Myocyte (in vitro differentiated cells): ENCODE measurements at places on chromosomes 3 and 15.

GRCh38 chr3:15428539-15428938, 1.1 kb downstream of the EAF1 start:
- DNase-seq = peak; percentile 59

- no peak for DNase-seq
Observed at GRCh38 chr3:10289077-10289476, 3.7 kb downstream of the GHRL start.

- DNase-seq = no peak
Observed at GRCh38 chr3:127606981-127607595, 8.9 kb downstream of the MCM2 start.

- no peak for DNase-seq
Observed at GRCh38 chr15:69662645-69663000, 210.0 kb downstream of the RPLP1 start.

DNA sequence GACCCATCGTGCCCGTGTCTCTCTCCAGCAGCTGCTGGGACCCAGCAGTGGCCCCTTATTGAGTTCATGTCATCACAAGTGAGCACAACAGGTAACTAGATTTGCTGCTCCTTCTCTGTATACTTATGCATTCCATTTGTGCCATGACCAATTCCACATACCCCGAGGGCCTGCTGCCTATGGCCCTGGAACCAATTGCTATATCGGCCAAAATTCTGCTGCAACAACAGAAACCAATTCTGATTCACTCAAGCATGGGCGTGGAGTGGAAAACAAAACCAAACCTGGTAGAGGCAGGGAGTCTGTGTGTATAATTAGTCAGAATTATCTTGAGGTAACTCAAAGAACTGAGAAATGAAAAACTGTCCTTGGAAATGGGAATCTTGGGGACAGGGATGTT, 516.6 kb downstream of the EPHB1 start:
- DNase-seq = no peak

GRCh38 chr3:70857916-70858315, 545.5 kb upstream of the MDFIC2 start:
- DNase-seq = no peak

DNA sequence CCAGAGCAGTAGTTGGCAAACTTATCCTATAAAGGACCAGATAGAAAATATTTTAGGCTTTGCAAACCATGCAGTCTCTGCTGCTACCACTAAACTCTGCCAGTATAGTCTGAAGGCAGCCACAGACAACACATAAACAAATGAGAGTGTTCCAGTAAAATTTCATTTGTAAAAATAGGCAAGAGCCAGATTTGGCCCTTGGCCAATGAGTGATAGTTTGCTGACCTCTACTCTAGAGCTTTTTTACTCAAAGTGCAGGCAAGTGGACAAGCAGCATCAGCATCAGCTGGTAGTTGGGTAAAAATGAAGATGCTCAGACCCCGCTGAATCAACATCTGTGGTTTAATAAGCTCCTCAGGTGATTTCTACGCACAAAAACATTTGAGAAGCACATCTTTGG, 269.8 kb downstream of the NTRK3 start:
- no peak for DNase-seq

- DNase-seq = peak; percentile 67
Observed at GRCh38 chr3:33372218-33373081, 67.8 kb downstream of the UBP1 start.

DNA sequence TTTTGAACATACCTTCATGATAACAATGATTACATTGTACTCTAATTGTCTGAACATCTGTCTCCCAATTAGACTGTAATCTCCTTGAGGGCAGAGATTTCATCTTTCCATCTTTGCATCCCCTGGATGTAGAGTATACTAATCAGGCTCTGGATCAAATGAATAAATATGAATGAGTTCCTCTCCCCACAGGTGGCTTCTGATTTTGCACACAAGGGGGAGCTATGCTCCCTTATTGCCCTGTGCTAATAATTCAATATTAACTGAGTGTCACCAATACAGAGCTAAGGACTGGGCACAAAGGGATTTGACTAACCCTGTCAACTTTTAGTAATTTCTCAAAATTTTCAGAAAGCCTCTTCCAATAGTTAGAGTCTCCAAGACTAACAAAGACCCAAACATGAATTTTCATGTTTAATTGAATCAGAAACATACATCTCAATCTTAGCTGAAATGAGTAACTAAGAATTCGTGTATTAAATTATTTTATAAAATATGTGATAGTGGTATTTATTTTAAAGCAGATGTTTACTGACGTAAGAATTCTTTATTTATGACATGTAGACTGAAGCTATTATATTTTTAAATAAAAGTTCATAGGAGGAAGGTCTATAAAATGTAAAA, 3.0 kb downstream of the DUOXA1 start:
- DNase-seq = peak; percentile 45

DNA sequence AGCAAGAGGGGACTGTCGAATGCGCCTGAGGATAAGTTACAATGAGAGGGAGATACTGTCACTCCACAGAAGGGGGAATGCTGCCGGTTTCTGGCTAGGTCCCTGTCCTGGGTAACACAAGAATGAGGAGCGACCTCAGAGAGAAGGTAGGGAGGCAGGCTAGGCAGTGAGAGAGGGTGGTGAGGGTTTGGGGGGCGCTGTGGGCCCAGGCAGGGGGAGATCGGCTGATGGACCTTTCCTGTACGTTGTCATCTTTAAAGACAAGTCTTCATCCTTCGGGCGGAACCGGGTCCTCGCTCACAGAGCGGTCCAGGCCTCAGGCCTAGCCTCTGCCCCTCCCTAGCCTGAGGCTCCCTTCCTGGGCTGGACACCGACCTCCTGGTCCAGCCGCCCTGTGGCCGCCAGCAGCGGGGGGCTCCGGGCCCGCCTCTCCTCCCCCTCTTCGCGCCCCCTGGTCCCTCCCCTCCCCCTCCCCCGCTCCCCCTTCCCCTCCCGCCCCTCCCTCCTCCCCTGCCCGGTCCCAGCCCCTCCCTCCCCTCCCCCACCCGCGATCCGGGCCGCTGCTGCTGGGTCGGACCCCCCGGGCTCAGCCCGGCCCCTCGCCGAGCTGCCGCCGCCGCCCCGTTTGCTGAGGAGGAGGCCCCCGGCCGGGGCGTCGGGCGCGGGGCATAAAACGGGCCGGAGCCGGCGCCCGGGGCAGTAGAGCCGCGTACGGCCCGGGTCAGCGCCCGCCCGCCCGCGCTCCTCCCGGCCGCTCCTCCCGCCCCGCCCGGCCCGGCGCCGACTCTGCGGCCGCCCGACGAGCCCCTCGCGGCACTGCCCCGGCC, at the start of gene CHRD:
TSS of gene CHRD (plus strand) at position 697 of the 827 bp plus-strand sequence. CDS start 265 bp downstream, outside the sequence.
- no peak for DNase-seq

GRCh38 chr3:10219737-10220136, 28.5 kb upstream of the TATDN2 start:
- DNase-seq = no peak

GRCh38 chr3:20185331-20185678, 701 bp downstream of the SGO1 start:
- DNase-seq = peak; percentile 17

DNA sequence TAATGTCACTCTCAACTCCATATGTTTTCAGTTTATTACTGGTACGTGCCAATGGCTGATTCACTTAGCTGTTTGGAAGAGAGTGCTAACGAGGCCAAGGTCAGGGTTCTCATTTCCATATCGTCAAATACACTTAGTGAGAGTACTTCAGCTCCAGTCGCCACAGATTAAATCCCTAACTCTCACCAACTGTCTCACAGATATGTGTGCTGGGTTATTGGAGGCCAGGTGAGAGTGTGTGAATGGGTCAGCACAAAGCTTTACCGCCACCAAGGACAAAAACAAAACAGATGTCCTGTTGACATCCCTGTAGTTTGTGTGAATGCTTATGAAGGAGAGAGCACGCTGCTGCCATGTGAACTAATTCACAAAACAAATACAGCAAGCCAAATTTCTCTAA, 133.5 kb upstream of the TBL1XR1 start:
- DNase-seq = no peak

DNA sequence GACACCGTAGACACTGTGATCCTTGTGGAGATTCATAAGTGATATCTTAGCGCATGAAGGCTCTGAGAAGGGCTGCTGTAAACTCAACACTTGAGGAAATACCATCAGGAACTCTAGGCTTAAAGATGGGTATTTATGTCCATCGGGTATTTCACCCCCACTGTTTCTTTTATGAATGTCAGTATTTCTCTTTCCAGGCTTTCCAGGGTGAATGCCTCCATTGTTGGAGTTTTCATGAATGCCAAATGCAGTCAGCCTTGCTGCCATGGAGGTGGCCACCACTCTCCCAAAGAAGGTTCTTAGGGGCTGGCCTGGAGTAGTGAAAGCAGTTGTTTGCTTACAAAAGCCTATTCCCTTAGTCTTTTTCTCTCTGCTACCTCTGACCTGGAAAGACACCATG, 259.2 kb downstream of the SLCO3A1 start:
- DNase-seq = no peak

GRCh38 chr15:28895146-28895545, 9.4 kb downstream of the APBA2 start:
- DNase-seq = no peak

- DNase-seq = peak; percentile 87
Observed at GRCh38 chr3:122415104-122415744, 638 bp downstream of the WDR5B start.

GRCh38 chr3:25495726-25496253, 67.7 kb downstream of the RARB start:
- DNase-seq = no peak

DNA sequence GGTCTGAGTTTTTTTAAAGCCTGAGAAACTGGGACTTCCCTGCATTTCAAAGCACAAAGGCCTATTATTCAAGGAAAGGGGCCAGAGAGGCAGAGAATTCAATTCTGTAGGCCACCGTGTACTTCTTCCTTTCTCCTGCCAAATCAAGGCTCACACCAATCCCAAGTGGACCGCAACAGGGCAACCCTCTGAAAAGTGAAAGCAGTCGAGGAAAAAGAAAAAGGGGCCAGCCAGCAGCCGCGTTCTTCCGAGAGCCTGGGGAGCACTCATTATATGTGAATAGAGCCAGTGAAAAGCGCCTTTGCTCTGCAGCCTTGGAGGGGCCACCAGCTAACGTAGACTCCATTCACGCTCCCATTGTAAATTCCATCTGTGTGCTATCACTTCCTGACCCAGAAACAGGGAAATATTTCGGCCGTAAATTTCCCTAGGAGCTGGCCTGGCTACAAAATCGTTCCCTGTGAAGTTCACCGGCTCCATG, 45.9 kb upstream of the THUMPD3 start:
- peak; percentile 26 for DNase-seq

GRCh38 chr15:27260523-27260922, 289.5 kb downstream of the GABRG3 start:
- DNase-seq = no peak

DNA sequence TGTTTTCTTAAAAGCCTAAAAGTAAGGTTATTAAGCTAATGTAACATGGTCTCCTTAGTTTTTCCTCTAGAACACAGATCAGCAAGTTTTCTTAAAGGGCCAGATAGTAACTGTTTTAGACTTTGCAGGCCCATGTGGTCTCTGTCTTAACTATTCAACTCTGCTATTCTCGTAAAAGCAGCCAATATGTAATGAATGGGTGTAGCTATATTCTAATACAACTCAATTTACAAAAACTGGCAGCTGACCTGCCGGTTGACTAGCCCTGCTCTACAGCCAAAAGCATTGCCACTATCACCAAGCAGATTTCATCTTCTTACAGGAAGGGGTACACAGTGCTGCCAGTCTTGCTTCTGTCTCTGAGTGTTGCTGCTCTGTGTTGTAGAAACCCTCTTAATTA, 27.4 kb downstream of the KCNMB3 start:
- no peak for DNase-seq

- DNase-seq = no peak
Observed at GRCh38 chr15:66937588-66937987, 127.8 kb upstream of the SMAD3 start.

GRCh38 chr3:29454161-29454611, 173.3 kb downstream of the RBMS3 start:
- DNase-seq = no peak

DNA sequence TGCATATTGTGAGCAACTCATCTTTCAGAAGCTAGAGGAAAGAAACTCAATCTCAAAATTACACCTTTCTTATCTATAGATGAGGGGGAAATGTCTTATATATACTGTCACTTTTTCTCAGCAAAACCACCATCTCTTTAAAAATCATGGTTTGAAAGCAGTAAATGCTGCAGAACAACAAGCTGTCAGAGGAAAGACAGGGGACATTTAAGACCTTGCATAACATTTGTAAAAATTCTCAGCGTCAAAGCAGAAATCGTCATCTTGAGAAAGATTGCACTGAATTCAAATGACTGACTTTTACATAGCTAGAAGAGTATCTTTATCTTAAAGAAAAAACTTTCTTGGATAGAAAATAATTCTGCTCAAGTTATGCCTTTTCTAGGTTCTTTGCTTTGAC, 122.2 kb upstream of the CADPS start:
- DNase-seq = no peak

GRCh38 chr3:66534304-66534845, 33.6 kb upstream of the LRIG1 start:
- no peak for DNase-seq

DNA sequence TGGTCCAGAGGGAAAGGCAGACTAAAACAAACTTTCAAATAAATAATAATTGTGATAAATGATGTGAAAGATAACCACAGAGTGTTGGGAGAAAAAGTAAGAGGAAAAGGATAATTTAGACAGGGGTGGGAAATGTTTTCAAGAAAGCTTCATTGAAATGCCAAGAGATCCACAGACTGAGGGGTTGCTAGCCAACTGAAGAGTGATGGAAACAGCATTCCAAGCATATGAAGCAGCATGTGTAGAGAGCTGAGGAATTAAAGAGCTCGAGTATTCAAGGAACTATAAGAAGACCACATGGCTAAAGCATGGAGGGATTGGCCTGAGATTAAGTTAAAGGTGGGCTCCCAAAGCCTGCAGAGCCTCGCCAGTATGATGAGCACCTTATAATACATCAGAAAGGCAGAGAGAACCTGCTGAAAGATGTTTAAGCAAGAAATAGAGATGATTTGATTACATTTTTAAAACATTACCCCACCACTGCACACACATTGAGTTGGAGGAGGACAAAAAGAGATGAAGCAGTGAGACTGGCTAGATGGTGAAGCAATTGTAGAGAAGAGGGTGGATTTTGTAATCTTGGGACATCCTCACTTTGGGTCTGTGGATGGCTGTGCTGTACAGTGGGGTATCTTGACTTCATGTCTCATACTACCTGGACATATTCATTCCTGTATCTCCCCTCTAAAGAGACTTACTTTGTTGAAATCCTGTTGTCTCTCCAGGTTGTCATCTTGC, 100.8 kb downstream of the STAC start:
- DNase-seq = no peak

DNA sequence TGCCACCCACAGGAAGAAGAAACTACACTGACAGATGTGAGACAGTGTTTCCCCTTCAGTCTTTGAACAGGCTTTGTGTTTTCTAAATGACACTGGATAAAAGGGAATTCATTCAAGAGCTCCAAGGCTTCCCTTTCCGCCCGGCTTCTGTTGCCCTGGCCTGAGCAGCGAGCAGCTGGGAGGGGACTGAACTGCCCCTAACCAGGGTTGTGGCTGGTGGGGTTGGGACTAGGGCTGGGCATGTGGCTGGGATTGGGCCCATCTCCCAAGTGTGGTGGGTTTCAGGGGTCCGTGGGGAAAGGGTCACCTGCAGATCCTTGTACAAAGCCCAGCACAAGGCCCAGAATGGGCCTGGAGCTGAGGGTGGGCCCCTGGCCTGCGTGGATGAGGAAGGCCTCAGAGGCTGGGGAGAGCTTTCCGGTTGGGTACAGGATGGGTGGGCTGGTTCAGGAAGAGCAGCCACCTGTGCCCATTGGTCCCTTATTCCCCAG, 10.4 kb downstream of the VILL start:
- DNase-seq = no peak
